ENCODE measurements at places on chromosomes 12 and 14.

- no peak for DNase-seq
Measured at GRCh38 chr14:71856199-71856919, 75.9 kb upstream of the RGS6 start.

DNA sequence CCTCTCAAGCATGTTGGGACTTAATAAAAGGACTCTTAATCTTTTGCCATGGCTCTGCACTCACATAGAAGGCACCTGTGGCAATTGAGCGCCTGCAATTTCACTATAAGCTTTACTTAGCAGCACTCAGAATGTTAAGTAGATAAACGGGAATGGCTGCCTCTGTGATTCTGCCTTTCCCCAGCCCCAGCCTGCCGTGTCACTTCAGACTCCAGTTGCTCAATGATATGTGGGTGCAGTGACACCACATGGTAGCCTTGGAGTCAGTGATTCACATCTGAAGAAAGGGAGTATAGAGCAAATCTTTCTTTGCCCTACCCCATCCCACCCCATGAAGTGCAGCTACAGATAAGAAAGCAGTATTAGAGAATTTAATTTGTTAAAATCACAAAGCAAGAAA is 96.1 kb downstream of the ZFC3H1 start:
- DNase-seq, result no peak

- DNase-seq, result no peak
Measured at GRCh38 chr12:25623816-25624215, 70.7 kb upstream of the LMNTD1 start.

- DNase-seq, result no peak
Measured at GRCh38 chr12:85509857-85510256, 229.8 kb downstream of the ALX1 start.

- no peak for DNase-seq
Measured at GRCh38 chr14:61076556-61076955, 95.5 kb downstream of the SLC38A6 start.

- DNase-seq, result no peak
Measured at GRCh38 chr14:100289916-100290606, 16.2 kb downstream of the SLC25A29 start.

- no peak for DNase-seq
Measured at GRCh38 chr12:30754383-30754749, 385 bp downstream of the CAPRIN2 start.

DNA sequence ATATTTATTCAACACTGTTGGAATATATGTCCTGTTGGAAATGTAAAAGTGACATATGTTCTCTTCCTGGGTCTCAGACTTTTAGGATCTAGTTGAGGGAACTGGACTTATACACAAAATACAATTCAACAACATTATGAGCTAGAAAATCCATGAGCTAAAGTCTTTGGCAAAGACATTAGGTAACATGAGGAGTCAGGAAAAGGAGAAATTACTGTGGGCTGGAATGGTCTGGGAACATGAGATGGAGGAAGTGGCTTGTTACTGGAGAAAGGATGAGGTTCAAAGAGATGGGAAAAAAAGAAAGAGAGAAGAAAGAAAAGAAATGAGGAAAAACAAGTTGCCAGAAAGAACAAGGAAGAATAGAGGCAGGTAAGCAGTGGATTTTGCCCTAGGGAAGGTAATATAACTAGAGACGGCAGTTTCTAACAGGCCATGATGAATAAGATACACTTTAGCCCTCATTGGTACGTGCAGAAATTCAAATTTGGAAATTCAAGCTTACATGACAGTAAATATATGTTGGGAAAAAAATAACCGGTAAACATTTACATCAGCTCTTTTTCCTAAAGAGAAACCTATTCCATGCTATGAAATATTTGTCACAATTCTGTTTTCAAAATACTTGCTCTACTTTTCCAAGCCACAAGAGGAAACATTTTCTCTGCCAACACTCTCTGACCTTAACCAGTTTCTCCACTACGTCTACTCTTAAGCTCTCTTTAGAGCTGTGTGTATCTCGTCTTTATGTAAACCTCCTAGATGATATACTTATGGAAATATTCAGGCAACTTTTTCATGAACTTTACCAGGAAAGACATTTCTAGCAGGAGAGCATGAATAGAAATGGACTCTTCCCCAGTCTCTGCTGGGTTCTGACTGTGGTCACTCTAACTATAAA is 268.8 kb upstream of the BTG1 start:
- DNase-seq, result no peak

GRCh38 chr14:58098507-58098906 is 53.5 kb downstream of the ARMH4 start:
- DNase-seq, result no peak

DNA sequence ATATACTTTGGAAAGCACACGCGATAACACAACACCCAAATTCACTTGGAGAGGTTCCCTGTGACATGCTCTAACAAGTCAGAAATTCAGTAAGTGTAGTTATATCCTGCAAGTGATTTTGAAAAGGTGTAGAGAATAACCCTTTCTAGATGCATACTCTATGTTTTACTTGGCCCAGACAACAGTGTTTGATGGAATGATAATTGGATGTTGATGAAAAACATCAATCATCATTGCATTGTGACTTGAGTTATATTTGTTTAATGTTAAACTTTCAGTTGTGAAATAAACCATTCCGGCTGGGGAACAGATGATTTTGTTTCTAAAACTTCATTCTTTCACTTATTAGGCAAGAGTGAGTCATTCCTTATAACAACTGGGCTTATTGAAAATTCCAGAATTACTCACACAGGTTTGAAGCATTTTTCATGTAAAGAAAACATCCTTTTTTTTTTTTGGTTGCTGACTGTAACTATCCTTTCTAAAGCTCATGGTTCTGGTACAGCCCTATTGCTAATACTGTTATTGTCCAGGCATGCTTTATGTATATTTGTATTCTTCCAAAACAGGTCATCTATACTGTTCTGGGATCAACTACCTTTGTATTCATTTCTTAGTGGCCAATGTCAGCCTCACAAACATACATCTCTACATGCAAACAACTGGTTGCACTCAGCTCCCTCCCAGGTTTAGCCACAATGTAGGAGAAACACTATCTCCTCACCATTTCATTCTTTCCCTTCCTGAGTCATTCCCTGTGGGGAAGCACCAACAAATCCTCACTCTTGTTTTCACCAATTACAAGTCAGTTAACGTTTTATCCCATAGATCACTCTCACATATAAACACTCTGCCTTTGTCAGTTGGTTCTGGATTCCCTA is 121.2 kb upstream of the LRIG3 start:
- no peak for DNase-seq

GRCh38 chr12:51449580-51450246 is 25.1 kb downstream of the SLC4A8 start:
- no peak for DNase-seq

- DNase-seq, result no peak
Measured at GRCh38 chr14:30982533-30982932, 42.9 kb upstream of the AP4S1 start.

GRCh38 chr12:120951-121350 is 54.4 kb downstream of the IQSEC3 start:
- no peak for DNase-seq

DNA sequence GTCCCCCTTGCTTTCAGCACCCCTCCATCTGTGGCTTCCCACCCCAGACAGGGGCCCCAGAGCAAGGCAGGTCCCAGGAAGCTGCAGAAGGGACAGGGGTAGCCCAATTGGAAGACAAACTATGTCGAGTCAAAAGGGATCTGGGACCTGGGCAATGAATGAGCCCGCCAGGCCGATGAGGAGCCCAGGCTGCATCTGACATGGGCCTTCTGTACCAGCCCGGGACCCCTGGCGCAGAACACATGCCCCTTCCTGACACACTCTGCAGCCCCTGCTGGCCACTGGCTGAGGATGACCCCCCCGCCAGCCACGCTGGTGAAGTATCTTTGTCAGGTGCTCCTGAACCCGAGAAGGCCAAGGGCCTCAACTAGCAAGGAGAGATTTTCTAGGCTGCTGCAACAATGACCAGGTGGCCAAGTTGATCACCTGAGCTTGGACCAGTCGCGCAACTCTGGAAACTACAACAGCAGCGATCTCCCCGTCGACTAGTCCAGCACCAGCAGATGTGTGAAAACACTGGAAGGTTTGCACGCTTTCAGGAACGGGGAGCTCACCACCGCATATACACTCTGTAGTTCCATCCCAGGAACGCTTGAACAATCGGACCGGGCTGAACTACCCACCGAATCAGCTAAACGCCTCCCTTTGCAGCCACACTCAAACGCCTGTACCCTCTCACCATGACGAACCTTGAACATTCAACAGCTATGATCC is 119.0 kb downstream of the NCOR2 start:
- DNase-seq, result no peak

GRCh38 chr12:29516431-29516875 is 19.0 kb upstream of the OVCH1 start:
- DNase-seq, result no peak

DNA sequence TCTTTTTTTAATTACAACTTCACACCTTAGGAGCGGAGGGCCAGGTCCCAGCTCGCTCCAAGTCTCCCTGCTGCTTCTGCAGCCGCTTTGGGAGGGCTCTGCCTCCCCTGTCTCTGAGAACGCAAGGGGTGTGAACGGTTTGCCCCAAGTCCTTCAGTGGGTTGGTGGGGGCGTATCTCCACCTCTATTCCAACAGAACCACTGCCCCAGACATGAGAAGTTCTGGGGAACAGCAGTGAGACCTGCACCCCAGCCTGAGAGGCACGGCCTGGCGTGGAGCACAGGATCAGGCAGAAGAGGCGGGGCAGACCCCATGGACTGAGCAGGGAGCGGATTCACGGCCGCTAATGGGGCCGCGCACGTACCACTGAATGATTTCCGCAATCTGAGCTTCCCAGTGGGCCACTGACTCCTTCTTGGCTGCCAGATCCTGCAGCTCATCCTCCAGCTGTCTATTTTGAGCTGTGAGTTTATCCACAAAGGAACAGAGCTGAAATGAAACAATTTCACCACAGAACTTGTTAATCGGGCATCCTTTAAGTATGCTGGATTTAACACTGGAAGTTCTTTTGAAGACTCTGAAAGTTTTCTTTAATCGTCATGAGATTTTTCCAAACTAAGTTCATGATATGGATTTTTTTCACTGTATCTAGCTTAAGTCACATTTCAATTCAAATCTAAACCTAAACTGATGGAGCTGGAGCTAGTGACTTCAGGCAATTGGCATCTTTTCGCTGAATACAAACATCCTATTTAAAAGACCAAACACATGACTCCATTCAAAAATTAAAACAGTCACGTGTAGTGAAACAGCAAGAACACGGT is 44.4 kb downstream of the AMN start:
- no peak for DNase-seq

GRCh38 chr14:94670692-94671285 is 58.6 kb downstream of the SERPINA3 start:
- DNase-seq, result no peak

DNA sequence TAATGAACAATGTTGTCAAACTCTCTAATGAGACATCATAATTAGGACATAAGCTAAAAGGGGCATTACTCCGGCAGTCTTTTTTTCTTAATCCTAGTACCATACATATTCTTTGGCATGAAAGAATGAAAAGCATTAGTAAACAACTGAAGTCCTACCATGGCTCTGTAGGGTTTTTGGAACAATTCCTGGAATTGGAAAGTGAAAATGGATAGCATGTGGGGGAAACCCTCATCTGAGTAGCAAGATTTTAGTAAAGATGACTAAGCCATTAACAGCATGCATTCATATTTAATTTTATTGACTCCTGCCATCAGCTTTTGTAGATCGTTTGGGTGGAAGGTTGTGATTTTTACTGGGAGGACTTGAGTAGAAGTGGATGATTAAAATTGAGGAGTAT is 216.2 kb upstream of the PDZRN4 start:
- no peak for DNase-seq

- no peak for DNase-seq
Measured at GRCh38 chr14:99674064-99674650, 9.9 kb upstream of the CYP46A1 start.

- DNase-seq, result no peak
Measured at GRCh38 chr12:99910342-99910741, 74.4 kb downstream of the ANKS1B start.

DNA sequence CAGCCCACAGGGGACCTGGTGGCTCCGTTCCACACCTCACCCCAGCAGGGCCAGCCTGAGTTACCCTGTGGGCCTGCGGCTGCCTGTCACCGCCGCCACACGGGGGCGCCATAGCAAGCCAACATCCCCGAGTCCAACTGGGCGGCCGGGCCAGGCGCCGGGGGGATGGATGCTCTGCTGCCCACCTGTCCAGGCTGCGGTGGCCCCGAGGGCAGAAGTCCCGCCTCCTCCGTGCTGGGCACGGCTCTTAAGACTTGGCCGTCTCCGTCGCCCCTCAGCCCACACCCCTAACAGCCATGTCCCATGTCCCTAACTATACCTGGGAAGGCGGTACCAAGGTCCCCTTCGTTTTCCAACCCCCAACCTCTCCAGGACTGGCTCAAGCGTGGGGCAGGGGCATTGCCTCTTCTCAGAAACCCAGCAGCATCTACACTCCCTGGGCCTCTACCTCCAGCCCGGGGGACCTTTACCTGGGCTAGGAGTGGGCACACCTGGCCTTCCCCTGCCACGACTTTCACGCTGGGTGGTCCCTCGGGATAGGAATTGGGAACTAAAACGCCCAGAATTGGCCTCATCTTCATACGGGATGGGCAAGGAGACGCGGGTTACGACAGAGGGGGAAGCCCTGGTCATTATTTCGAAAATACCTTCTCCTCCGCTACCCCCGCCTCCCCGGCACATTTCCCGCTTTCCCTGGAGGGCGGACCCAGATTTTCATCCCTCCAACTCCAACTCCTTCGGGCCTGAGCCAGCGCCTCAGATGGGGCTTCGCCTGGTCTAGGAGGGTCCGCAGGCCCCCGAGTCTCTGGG is 1.1 kb upstream of the CYP46A1 start:
- peak; percentile 77 for DNase-seq

- no peak for DNase-seq
Measured at GRCh38 chr12:114355389-114356088, 50.4 kb downstream of the TBX5 start.

GRCh38 chr12:15757553-15758255 is 31.5 kb downstream of the EPS8 start:
- no peak for DNase-seq

DNA sequence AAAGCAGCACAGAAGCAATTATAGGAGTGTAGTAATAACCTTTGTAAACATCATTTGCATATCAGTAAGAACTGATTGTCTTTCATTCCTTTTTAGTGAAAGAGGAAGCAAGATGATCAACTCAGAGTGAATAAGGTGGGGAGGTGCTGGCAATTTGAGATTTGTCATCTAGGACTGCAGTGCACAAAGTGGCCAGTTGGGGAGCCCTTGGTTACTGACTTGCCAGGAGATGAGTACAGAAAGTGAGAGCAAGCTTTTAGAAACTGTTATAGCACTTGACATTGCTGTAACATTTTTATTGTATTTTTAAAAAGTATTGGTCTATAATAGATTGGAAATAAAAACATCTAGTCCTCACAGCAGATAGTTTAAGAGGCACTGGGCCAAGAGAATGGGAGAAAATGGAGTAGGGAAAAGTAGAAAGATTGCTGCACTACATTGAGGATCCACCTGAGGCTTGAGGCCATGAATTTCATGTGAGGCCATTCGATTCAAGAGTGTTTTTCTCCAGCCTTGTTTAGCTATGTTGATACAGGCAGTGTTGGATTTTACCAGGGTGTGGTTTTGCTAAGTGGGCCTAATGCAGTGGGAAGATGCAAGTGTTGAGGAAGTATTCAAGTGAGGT is 98.2 kb downstream of the SNAPC1 start:
- DNase-seq, result peak; percentile 15
